ENCODE measurements at places on chromosomes 6 and 20.

- no peak for DNase-seq
Measured at GRCh38 chr20:5136096-5136495, 9.3 kb downstream of the CDS2 start.

- DNase-seq = no peak
Measured at GRCh38 chr6:38985839-38986238, 62.7 kb upstream of the GLP1R start.

DNA sequence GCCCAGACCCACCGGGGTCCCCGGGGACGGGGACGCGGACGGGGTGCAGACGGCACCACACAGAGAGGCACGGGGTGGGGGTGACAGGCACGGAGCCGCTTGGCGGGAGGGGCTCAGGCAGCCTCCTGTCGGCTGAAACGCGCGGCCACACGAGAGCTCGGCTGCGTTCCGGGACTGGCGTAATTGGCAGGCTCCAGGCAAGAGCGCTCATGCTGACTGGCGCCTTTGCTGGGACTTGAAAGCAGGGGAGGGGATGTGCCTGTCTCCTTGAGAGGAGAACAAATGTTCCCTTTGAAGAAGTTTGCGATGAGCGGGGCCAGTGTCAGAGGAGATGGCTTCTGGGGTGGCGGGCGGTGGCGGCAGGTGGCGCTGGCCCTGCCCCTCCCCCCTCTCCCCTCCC is 25.8 kb downstream of the BHLHE23 start:
- no peak for DNase-seq

GRCh38 chr6:159729598-159730331 is 2.5 kb downstream of the WTAP start:
- no peak for DNase-seq

GRCh38 chr20:8740265-8740664 is 328.6 kb upstream of the PLCB4 start:
- no peak for DNase-seq

DNA sequence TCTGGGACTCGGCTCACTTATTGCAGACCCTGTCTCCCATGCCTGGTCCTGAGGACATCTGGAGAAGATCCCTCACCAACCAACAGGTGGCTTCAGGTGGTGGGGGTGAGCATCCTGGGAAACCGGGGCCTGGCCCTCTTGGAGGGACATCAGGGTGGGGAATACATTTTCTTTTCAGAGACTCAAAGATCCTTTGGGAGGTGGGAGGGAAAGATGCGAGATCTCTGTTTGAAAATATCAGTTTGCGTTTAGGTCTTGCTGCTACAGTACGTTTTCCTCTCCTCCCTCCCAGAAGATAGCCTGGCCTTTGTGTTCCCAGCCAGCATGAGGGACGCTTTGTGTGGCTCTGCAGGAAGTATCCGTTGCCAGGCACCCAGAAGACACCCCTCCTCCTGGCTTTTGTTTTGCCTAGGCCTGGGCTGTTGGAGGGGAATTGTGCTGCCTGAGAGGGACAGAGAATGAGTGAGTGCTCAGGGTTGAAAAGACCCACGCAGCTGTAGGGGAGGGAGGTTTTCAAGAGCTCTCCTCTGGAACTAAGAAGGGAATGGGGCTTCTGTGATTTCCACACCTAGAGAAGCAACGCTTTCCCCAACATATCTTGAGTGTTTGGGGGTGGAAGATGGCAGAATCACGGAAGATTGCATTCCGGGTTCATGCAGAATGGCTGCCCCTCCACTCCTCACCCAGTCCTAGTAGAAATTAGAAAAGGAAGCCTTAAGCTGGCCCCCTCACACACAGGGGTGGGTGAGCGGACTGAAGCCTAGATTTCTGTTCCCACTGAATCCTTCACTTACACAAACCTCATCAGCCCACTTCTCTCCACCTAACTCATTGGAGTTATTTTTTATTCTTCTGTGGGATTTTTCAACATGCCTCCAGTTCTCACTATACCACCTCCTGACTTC is 22.0 kb upstream of the SLC2A12 start:
- no peak for DNase-seq

GRCh38 chr20:39875492-39876110 is 813.4 kb downstream of the MAFB start:
- no peak for DNase-seq

DNA sequence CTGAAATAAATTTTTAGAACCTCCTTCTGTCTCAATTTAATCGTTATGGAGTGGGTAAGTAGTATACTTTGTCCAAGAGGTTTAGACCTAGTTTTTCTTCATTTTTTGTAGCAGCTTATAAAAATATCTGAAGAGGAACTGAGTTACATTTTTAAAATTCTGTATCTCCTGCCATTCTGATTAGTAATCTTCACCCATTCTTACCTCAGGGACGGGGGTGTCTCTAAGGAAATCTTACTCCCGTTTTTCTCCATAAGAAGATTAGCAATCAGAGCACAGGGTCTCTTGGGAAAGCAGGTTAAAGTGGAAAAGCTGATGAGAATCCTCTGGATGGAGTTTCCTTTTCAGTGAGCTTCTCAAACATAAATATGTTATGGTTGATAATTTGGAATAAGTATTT is 259.3 kb upstream of the FAM83B start:
- DNase-seq = no peak

DNA sequence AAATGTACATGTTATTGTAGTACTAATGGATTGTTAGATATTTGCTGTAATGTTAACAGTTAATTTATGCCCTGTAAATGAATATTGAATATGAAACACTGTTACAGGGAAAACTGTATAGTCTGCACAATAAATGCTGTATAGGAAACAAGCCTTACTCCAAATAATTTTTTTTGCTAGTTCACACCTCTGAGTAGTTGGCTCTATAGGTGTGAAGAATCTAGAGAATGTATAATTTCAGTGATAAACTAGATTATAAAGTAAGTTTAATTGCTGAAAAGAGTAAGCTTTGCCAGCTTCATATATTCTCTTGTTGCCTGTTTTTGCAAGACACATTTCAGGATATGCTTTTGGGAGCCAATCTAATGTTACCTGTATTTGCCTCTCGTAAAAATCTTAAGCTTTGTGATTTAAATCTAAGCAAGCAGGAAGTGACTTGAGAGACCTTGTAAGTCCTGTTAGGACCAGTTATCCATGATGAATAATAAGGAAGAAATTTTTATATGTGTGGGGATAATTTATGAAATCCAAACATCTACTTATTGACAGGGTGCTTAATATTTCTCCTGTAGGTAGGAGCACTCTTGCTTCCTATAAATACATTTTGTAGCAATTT is 232.4 kb downstream of the ZFAND3 start:
- DNase-seq = no peak

DNA sequence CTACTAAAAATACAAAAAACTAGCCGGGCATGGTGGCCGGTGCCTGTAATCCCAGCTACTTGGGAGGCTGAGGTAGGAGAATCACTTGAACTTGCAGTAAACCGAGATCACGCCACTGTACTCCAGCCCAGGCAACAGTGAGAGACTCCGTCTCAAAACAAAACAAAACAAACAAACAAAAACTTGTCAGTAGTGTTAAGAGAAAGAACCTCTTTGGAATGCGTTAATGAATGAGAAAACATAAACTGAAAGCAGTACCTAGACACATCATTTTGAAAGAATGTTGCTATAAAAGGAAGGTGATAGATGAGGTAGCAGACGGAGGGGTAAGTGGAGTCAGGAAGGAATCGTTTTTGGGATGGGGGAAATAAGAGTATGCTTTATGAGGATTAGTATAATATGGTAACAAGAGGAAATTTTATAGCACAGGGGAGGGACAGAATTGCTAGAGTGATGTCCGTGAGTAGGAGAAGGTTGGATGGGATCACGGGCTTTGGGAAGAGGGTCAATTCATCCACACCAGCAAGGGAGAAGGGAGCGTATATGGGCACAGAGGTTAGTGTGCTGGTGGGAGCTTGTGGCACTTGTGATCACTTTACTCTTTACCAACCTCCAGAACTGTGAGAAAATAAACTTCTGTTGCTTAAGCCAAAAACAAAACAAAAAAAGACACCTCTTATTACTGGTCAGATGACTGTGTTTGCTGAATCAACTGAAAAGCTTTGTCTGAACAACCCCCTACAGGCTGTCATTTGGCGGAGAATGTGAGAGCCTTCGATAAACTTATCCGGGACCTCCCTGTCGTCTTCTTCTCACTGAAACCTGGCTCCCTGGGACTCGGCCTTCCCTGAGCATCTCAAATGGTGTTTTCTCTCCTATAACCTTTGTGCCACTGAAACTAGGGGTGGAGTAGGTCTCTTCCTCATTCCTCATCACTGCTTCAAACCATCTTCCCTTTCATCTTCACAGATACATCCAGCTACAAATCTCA is 48.9 kb upstream of the TFAP2A start:
- DNase-seq = no peak

DNA sequence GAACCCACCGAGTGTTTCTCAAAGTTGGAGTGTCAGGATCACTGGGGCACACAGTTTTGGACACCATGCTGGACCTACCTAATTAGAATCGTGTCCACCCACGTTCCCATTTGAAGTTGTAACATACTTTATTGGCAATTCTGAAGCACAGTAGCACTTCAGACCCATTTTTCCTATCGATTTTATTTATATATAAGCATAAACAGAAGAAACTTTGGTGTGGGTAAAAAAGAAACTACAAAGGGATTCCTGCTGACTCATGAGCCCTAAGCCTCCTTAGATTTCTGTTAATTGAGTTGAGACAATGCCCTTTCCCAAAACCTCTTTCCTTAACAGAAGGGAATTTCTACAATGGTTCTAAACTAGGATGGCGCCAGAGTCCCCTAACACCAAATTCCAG is 398.0 kb downstream of the CDKAL1 start:
- DNase-seq = no peak

- DNase-seq = no peak
Measured at GRCh38 chr6:27608916-27609883, 136.3 kb upstream of the ZNF184 start.

GRCh38 chr6:61592238-61592637 is 693.8 kb downstream of the KHDRBS2 start:
- DNase-seq = no peak

DNA sequence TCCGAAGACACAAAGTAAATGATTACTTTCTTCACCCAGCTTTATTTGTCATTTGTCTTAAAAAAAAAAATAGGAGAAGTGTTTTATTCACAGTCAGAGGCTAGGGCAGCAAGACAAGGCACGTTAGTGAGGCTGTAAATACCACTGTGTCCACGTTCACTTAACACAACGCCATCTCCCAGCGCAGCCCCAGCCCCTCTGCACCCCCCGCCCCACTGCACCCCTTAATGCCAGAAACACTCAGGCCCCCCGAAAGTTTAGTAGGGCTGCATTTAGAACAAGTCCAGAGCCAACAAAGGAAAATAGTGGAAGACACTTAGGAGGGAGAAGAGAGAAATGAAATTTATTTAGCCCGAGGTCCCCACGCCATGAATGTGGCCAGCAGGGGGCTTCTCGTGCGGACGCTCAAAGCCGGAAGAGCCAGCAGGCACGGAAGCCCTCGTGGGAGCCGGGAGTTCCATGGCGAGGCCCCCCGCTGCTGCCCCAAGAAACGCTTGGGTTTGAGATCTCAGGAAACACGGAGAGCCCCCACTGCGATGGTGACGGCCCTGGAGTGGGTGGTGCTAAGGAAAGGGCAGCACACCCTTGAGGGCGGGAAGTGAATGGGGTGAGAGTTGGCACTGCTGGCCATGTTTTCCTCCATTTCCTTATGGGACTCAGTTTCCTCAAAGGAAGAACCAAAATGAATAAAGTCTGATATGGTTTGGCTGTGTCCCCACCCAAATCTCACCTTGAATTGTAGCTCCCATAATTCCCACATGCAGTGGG is 50.2 kb downstream of the IYD start:
- DNase-seq = peak; percentile 31

DNA sequence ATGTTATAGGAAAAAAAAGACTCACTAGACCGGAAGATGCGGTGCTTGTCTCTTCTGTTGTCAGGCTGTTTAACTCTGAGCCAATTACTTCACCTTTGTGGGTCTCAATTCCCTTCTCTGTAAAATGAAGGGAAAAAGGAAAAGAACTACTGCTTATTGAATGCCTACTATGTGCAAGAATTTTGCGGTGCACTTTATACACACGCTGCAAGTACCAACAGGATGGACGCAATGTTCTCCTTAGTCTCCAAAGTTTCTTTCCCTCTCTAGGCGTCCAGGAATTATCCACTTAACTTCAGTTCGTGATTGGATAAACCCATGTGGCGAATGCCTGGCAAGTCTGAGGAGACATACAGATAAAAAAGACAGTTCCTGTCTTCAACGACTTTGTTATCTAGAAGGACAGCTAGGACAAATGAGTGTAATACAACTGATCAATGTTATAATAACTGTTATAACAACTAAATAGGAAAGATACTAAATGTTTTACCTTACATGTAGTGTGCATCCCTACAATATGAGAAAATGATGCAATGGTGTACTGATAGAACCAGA is 69.0 kb upstream of the JARID2 start:
- no peak for DNase-seq

Measured in activated naive CD8-positive, alpha-beta T cell treated with anti-CD3 and anti-CD28 coated beads, Interleukin-2, amount 50 U/mL, for 16 hours (primary cell).